Activated T-cell treated with anti-CD3 and anti-CD28 coated beads, Interleukin-2, amount 50 U/mL, for 1 hour (primary cell): ENCODE measurements at places on chromosomes 5 and 9.

GRCh38 chr9:127543221-127543620 lies 68.9 kb upstream of the STXBP1 start:
- DNase-seq, result no peak

- no peak for DNase-seq
These were observed 209.3 kb downstream of the GAPVD1 start for GRCh38 chr9:125470767-125471580.

DNA sequence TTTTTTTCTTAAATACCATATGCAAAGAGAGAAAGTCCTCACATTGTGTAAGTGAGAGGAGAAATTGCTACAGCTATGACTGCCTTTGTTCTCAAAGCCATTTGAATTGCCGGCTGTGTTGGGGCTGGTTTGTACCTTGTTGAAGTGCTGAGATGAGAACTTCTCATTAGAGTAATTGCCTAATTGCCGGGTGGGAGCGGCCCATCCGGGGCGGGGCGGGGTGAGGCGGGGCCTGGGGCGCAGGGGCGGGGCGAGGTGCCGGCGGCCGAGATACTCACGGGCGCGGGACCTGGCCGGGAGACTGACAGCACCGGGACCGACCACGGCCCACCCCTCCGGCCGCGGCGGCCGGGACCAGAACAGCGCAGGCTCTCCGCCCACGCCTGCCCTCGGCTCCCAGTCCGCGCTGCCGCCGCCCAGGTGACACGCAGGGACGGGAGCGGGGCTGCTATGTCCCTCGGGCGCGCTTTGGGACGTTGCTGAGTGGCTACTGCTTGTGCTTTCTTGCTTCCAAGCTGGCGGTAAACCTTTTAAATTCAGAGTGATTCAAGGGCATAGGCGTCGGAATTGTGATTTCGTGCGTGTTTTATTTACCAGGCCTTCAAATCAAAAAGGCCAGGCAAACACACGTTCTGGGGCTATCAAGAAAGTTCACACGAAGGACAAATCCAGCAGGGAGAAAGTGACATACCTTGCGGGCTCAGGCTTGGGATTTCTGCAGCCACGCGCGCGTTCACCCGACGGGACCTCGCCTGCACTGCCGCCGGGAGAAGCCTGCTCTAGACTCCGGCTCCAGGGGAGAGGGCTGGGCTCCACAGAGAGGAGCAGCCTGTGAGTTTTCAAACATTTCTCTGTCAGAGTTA lies 269.1 kb downstream of the FANCC start:
- peak; percentile 63 for DNase-seq

DNA sequence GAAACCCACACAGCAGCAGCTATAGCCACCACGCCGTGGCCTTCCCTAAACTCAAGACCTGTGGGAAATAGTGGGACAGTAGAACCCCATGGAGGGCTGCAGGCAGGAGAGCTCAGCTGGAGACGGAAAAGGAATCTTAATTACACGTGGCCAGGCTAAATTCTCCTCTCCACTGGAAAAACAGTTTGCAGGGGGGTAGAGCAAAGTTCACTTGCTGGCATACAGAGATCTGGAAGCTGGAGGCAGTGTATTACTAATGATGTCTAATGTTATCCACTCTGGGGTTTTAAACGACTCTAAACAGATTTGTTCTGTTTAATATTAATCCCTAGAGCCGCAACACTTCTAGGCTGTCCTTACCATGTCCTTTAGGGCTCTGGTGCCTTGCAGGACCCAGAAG lies 257.1 kb downstream of the SAXO1 start:
- no peak for DNase-seq

GRCh38 chr9:85451680-85452079 lies 290.1 kb downstream of the AGTPBP1 start:
- no peak for DNase-seq

- DNase-seq, result no peak
These were observed 82.0 kb downstream of the PRRT1B start for GRCh38 chr9:131627326-131627647.

GRCh38 chr5:68271124-68271523 lies 55.6 kb downstream of the PIK3R1 start:
- DNase-seq, result no peak

- no peak for DNase-seq
These were observed 19.5 kb upstream of the ALDH1B1 start for GRCh38 chr9:38372762-38373619.

- DNase-seq, result no peak
These were observed 167.7 kb upstream of the MPDZ start for GRCh38 chr9:13446938-13447842.

DNA sequence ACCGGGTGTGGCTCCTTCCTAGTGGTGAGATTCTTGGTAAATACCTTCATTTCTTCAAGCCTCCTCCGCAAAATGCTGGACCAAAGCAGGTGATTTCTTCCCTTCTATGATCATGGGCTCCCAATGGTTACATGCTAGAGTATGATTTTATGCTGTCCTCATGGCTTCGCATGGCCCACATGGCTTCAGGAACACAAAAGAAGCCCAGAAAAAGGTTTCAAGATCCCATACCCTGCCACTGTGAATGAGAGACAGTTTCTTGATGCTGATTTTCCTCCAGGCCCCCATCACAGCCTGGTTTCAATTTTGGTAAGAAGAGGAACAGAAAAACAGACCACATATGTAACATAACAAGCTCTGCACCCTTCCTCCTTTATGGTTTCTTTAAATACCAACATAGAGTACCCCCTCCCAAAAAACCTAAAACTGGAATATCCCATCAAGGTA lies 2.4 kb upstream of the RXFP3 start:
- DNase-seq, result no peak

GRCh38 chr5:175214152-175214551 lies 229.8 kb downstream of the DRD1 start:
- no peak for DNase-seq

DNA sequence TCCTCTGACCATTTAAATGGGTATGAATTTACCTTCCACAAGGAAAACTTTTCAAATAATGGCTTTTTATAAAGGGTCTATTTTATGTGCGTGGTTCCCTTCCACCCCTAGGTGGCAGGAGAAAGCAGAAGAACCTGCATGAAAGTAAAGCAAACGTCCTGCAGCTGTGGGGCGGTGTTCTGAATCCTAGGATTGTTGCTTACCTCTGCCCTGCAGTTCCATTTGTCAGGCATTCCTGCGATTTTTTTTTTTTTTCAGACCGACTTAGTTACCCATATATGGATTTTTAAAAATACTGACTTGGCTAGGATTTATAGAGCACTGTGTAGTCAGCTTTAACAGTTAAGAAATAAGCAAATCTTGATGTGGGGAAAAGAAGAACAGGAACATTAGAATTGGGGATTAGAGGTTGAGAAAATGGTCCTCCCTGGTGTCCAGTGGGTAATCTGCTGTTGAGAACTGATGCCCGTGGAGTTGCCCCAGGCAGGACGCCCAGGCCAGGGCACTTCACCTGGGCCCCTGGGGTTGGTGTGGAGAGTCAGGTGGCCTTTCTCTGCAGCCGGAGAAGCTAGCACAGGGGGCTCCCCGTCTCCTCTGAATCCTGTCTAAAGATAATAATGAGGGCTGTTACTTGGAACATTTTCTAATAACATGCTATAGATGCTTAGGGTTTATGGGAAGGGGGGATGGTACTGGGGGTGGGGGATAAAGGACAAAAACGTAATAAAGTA lies 30.4 kb upstream of the LTC4S start:
- DNase-seq, result peak; percentile 37

GRCh38 chr5:153237671-153238332 lies 252.7 kb upstream of the GRIA1 start:
- DNase-seq, result no peak

DNA sequence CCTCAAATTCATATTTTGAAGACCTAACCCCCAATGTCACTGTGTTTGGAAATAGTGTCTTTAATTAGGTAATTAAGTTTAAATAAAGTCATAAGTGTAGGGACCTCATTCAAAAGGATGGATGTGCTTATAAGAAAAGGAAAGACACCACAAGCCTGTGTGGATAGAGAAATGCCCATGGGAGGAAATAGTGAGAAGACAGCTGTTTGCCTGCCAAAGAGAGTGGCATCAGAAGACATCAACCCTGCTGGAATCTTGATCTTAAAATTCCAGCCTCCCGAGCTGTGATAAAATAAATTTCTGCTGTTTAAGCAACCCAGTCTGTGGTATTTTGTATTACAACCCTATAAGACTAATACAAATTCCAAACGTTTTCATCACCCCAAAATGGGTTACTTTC lies 1867.9 kb upstream of the NUDT12 start:
- DNase-seq, result no peak

DNA sequence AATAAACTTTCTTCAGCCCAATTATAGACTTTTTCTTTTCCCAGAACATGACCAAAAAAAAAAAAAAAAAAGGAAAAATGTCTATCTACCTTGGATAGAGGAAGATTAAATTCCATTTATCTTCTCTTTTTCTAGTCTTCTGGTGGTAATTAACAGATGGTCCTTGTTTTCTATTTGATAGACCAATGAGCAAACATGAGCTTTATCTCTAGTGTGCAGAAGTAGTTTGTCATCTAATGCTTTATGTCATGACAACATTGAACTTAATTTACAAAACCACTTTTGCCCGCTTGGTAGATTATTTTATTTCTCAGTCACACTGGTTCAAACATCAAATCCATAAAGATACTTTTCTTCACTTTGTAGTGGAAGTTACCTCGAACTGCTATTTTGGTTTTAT lies 69.5 kb upstream of the ELL2 start:
- DNase-seq, result no peak

DNA sequence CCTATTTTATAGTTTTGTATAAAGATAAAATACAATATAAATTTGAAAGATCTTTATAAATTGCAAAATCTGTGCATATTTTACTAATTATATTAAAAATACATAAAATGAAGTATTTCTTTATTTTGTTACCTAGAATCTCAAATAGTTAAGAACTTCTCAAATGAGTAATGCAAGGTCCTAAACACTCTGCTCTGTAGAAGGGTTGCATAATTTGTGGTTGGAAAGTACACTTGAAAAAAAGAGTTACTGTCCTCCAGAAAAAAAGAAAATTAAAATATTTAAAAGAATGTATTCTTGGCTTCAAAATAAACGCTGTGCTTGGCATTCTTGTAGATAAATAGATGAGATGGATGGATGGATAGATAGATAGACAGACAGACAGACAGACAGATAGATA lies 428.8 kb upstream of the CDH6 start:
- no peak for DNase-seq

GRCh38 chr5:18236386-18236785 lies 602.1 kb downstream of the TAF11L14 start:
- no peak for DNase-seq

DNA sequence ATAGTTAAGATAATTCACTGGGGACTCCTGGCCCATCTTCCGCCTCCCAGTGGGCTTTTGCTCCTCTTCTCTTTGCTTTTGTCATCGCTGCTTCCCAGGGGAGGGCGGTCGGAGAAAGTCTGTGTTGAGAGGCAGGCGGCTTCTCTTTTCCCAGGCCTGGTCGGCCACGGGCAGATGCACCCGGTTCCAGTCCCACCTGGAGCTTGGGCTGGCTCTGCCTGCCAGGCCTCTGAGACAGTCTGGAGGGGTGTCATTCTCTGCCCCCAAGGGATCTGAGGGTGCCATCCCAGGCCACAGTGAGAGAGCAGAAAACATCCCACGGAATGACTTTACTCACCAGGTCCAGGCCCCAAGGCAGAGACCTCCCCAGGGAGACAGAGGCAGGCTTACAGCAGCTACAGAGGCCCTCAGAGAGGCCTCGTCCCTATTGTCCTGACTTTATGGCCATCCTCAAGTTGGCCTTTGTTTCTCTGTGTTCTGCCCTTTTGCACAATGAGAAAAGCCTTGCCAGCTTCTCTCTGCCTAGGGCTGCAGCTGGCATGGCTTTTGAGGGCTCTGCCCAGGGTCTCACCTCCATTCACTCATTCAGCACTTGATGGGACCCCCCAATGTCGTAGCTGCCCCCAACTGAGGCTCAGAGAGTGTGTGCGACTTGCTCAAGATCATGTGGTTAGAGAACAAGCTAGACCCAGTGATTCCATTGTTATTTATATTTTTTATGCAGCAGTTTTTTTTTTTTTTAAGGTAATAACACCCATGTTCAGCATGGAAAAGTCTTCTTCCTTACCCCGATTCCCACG lies 44.2 kb upstream of the BOD1 start:
- no peak for DNase-seq

- DNase-seq, result no peak
These were observed 17.6 kb downstream of the CD74 start for GRCh38 chr5:150394912-150395687.

GRCh38 chr5:102760815-102761214 lies 5.7 kb downstream of the PAM start:
- DNase-seq, result no peak

- no peak for DNase-seq
These were observed 33.9 kb downstream of the JAKMIP2 start for GRCh38 chr5:147748590-147748989.

GRCh38 chr9:86470326-86470725 lies 116.1 kb upstream of the TUT7 start:
- DNase-seq, result no peak

- DNase-seq, result no peak
These were observed 58.5 kb downstream of the BRINP1 start for GRCh38 chr9:119310741-119311140.

GRCh38 chr5:111820072-111820471 lies 63.1 kb upstream of the NREP start:
- no peak for DNase-seq

DNA sequence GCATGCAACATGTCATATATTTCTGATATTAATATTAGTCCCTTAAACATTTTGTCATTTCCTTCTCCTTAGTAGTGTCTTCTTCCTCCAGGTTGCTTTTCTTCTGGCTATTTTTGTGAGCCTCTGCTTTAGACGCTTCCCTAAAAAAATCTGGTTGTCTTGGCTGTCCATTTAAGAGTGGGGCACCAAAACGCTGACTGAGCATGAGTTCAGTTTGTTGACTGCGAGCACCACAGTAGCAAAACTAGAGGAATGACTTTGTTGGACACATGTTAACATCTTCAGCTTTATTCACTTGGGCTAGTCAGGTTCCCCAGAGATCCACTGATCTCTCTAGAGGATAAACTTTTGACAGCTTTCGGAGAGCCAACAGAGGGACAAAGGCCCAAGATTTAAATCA lies 19.3 kb upstream of the TEK start:
- no peak for DNase-seq

DNA sequence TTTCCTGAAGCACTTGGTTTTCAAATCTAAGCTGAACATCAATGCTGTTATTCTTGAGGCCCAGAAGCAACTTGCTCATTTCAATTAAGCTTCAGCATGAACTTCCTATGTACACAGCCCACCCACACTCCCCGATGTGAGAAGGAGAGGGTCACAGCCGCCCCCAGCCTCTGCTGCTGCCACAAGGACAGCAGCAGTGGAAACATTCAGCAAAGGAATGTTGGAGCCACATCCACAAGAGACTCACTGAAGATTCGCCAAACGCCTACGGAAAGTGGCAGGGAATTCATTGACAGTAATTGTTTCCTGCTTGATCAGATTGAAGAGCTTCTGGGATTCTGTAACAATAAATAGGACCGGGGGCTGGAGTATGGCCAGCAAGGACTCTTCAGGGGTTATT lies 2.9 kb downstream of the TGFBI start:
- no peak for DNase-seq

GRCh38 chr5:154646745-154647113 lies 108.4 kb upstream of the LARP1 start:
- no peak for DNase-seq

- DNase-seq, result no peak
These were observed 156.9 kb downstream of the TRIM32 start for GRCh38 chr9:116843863-116844620.
